Activated T-cell treated with anti-CD3 and anti-CD28 coated beads for 24 hours (primary cell): ENCODE measurements at places on chromosomes 5 and 9.

DNA sequence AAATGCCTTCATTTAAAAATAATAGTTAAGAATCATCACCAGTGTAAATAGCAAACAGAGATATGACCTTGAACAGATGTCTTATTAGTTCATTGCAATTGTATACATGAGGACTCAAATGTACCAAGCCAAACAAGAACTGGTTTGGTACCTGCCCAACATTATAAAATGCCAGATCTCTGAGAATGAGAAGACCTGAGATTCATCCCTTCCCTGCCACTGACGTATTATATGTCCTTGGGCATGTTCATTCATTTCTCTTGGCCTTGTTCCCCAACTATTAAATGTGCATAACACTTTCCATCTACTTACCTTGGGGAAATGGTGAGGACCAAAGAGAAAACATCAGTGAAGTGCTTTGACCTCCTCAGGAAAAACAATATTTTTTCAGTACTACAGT, 33.6 kb upstream of the ERBIN start:
- DNase-seq: no peak

DNA sequence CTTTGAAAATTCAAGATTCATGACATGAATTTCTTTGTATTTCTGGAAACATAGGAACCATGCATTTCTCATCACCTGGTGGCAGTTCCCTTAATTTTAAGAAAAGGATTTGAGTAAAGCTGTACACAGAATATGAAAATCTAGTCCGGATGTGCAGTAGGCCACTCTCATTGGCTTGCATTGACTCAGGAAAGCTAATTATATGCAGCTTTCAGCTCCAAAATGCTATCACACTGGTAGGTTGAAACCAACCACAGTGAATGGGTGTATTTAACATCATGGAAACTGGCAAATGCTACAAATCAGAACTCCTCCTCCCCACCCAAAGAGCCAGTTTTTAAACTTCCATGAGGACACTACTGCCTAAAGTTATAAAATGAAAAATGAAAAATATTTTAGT, 161.6 kb upstream of the FBXL17 start:
- DNase-seq: no peak

- no peak for DNase-seq
Measured at GRCh38 chr9:17776735-17777134, 197.9 kb downstream of the SH3GL2 start.

DNA sequence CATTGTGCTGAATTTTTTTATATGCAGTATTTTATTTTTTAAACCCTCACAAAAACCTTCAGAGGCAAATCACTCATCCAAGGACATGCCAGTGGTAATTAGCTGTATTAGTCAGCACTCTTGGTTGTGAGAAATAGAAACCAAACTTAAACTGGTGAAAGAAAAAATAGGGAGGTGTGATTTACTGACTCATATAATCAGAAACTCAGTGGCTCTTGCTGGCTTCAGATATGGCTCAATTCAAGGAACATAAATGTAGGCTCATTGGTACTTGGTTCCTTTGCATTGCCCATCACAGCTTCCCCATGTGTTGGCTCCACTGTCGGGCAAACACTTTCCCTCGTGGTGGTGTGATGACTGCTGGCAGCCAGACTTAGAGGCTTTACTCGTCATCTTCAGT, 497.2 kb downstream of the MAT2B start:
- no peak for DNase-seq

DNA sequence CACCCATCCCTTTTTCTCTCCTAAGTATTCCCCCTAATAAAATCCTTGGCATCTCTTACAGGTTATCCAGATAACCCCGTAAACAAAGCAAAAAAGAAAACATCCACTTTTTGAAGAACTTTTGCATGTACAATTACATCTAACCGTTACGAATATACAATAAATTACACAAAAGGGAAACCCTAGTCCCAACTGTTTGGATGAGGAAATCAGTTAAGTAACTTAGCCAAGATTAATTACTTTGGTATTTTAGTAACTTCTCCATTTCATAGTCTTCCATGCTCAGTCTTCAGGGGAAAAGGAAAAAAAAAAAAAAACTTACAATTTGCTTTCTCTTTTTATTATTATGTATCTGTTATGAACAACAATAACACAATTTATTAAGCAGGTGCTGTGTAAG, 212.9 kb downstream of the ACTL7B start:
- no peak for DNase-seq

DNA sequence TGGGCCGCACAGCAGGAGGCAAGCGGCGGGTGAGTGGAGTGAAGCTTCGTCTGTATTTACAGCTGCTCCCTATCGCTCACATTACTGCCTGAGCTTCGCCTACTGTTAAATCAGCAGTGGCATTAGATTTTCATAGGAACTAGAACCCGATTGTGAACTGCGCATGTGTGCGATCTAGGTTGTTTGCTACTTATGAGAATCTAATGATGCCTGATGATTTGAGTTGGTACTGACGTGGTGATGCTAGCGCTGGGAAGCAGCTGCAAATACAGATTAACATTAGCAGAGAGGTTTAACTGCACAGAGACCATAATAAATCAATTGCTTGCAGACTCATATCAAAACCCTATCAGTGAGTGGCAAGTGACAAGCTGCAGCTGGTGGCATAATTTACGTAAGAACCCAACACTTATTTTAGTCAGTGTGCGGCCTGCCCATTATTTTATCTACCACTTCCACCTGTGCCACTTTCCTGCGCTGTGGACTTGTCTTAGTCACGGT, 133.4 kb upstream of the CDH9 start:
- DNase-seq: no peak

- DNase-seq: no peak
Measured at GRCh38 chr5:53373451-53374158, 106.8 kb upstream of the FST start.

DNA sequence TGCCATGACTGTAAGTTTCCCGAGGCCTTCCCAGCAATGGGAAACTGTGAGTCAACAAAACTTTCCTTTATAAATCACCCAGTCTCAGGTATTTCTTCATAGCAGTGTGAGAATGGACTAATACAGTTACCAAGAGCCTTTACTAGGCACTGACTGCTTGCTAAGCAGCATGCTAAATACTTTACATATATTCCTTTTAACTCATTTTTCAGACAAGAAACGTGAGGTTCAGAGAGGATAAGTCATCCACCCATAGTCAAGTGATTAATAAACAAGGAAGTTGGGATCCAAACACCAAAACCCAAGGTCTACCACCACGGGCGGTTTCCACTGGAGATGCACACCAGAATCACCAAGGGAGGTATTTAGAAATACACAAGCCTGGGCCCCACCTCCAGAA, 50.8 kb downstream of the GABBR2 start:
- no peak for DNase-seq

- no peak for DNase-seq
Measured at GRCh38 chr9:104944871-104945270, 16.9 kb upstream of the ABCA1 start.

DNA sequence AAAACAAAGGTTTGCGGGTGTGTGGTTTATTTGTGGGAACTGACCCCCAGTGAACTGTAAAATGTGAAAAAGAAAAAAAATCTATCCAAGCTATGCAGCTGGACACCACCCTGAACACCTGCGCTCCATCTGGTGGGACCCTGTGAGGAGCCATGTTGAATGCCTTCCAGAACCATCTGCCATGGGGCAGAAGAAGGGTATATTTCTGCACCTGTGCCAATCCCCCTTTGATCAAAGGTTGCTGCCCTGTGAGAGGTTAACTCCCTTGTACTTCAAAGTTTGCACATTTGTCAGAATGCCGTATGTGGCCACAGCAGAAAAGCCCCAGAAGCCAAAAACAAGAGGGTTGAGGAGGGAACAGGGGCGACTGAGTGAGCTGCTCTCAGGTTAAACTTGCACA, 148.5 kb upstream of the ALDH1B1 start:
- DNase-seq: no peak

GRCh38 chr9:133321411-133321935, 14.5 kb downstream of the SURF6 start:
- no peak for DNase-seq

DNA sequence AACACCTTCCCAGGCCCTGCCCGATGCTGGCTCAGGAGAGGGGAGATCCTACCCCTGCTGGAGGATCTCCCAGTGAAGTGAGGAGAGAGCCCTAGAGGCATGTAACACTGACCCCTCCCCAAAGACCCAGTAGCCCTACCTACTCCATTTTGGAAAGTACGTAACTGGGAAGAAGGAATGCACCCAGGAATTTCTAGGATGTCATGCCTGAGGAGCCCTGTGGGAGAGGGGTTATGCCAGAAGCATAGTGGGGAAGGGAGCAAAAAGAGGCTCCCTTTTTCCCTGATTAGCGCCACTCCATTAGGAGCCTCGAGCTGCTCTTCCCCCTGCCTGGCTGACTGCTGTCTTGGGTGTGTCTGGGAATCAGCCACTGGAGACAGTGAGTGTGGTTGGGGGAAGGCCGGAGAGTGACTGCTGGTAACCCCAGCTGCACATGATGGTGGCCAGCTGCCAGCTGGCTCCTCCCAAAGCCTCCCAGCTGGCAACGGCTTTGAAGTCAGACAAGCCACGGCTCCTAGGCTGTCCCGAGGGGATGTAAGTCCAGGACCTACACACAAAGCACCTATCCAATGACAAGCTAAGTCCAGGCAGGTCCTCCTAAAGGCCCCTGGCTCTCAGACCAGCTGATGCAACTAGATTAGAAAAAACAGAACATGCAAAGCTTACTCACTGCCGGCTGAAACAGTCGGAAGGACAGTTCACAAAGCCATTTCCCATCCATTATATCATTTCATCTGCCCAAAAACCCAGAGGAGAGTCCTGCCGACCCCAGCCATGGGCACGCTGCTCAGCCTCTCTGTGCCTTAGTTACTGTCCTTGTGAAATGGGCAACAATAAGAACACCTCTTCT, 136.5 kb upstream of the ABCA1 start:
- no peak for DNase-seq

- no peak for DNase-seq
Measured at GRCh38 chr5:124633209-124633608, 113.2 kb downstream of the ZNF608 start.

DNA sequence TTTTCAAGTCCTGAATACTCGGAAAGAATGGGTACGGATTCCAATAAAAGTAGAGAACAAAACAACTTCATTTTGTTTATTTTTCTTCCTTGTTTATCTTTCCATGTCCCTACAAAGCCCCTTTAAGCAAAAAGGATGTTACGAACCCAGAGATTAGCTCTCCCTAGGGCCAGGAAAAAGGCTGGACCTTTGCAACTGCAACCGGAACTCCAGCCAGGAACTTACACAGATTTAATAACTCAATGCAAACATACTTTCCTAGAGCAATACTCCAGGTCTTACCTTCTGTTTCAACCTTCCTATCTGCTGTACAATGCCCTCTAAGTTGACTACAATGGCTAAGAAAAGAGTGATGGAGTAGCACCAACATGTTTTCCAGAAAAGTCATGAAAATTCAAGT, 7.0 kb downstream of the DENND1A start:
- DNase-seq: no peak

GRCh38 chr9:89467278-89467625, 30.7 kb downstream of the SEMA4D start:
- DNase-seq: no peak

DNA sequence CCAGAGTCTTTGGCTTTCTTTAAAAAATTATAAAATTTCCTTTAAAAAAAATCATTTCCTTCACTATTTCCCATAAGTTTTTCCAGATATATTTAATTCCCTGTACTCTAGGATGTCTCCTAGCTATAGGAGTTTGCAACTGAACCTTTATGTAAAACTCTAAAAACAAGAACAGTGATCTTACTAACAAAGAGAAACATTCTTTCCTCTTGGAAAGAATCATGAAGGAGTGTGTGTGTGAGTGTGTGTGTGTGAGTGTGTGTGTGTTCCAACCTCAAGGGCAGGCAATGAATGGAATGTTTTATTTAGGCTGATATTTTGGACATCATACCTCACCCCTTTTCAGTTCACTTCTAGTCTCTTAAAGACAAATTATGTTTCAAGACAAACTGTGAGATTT, 309.2 kb downstream of the CEMIP2 start:
- no peak for DNase-seq

GRCh38 chr9:120583958-120584369, 4.0 kb upstream of the CDK5RAP2 start:
- peak; percentile 4 for DNase-seq

DNA sequence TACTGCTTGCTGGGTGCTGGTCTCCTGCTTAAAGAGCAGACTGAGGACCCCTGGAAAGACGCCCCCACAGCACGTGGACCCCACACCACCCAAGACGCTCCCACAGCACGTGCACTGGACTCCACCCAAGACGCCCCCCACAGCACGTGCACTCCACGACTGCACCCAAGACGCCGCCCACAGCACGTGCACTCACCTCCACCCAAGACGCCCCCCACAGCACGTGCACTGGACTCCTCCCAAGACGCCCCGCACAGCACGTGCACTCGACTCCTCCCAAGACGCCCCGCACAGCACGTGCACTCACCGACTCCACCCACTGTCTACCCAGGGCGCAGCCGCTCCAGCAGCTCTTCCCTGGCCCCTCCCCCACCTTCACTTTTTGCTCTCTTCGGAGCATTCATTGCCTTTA, 50.5 kb downstream of the EHMT1 start:
- no peak for DNase-seq

- no peak for DNase-seq
Measured at GRCh38 chr9:124128568-124129166, 117.1 kb downstream of the LHX2 start.

GRCh38 chr5:140110646-140110957, 3.3 kb upstream of the PURA start:
- no peak for DNase-seq

DNA sequence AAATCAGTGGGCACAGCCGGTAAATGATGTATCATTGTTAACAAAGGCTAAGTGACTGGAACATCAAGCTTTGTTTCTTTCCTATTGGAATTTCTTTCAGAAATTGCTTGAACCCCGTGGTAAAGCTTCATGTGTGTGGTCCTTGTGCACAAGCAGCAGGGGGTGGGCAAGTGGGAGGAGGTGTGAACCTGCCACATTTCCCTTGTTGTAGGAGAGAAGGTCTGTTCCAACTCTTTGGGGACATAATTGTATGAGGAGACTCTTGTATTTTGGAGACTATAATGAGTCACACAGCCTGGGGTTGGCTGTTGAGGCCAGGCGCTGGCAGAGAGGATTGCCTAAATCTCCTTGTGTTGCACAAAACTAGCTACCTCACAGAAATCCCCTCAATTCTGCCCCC, 620.5 kb downstream of the IRX1 start:
- DNase-seq: no peak

GRCh38 chr5:35242702-35243258, 12.5 kb upstream of the PRLR start:
- no peak for DNase-seq

DNA sequence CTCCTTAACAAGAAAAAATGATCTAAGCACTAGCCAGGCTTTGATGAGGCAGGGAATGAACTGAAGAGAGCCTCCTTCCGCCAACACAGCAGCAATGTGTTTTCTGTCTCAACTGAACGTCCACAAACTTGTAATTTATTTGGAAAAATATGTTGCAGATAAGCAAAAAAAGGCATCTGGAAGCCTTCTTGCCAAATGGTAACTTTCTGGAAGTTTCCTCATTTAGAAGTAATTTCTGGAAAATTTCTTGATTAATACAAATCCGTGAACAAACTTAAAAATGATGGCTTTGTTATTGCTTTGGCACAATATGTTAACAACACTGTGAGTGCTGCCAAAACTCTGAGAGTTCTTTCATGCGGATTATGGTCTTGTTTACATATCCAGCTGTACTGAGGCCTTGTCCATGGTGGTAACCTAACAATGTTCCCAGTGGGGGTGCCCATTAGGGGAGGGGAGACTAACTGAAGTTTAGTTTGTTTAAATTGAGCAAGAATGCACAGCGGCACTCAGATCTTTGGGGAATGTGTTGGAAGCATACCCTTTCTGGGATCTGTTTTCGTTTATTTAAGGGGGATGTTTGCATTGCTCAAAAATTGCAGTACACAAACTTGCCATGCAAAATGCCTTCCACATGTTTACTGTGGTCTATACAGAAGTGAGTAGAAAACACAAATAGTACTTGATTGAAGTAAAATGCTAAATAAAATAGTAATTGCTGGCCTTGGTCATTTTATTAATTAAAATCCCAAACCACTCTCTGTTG, 334.7 kb downstream of the NR2F1-AS1 start:
- no peak for DNase-seq
